Stimulated activated CD8-positive, alpha-beta memory T cell treated with anti-CD3 and anti-CD28 coated beads, Interleukin-4, amount 100 ng/mL, for 4 hours (primary cell): ENCODE measurements at places on chromosomes 6 and 20.

GRCh38 chr20:48807586-48808381 is 20.0 kb downstream of the PREX1 start:
- DNase-seq, result no peak

DNA sequence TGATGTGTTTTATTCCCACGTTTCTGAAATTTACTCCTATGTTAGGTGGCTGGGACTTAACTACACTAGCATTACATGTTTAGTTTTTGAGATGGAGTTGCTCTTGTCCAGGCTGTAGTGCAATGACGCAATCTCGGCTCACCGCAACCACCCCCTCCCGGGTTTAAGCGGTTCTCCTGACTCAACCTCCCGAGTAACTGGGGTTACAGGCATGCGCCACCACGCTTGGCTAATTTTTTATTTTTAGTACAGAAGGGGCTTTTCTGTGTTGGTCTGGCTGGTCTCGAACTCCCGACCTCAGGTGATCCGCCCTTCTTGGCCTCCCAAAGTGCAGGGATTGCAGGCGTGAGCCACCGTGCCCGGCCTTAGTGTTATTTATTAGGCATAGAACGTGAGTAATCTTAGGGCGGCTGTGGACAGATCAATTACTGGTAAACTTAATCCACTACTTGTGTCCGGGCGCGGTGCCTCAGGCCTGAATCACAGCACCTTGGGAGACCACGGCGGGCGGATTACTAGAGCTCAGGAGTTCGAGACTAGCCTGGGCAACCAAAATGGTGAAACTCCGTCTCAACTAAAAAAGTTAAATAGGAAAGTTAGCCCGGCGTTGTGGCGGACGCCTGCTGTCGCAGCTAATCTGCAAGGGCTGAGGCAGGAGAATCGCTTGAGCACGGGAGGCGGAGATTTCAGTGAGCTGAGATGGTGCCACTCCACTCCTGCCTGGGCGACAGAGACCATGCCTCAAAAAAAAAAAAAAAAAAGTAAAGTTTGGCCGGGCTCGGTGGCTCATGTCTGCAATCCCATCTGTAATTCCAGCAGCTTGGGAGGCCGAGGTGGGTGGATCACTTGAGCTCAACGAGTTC is 123.7 kb upstream of the BTN3A2 start:
- DNase-seq, result peak; percentile 58

GRCh38 chr6:159979136-159979874 is 10.4 kb downstream of the IGF2R start:
- DNase-seq, result peak; percentile 62

GRCh38 chr6:44645276-44645675 is 257.8 kb downstream of the CDC5L start:
- DNase-seq, result no peak

GRCh38 chr6:126937426-126937825 is 181.0 kb upstream of the RSPO3 start:
- DNase-seq, result no peak

- no peak for DNase-seq
These were observed 72.7 kb downstream of the MAP7 start for GRCh38 chr6:136477548-136477947.

GRCh38 chr6:25169961-25170360 is 109.2 kb upstream of the CARMIL1 start:
- no peak for DNase-seq
